ENCODE measurements at places on chromosomes 4 and X.

DNA sequence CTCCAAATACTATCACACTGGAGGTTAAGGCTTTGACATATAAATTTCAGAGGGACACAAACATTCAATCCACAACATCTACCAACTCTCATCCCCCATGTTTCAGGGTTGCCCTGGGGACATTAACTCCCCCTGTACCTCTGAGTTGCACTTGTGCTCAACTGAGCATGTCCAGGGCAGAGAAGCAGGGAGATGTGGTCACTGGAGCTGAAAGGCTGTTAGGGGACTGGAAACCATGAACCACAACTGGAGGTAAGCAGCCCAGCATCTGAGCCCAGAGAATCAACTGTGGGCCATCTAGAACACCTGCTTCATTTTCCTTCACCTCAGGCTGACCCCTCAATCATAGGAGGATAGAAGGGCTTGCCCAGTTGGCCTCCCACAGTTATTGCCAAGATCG, 641.1 kb downstream of the MID1IP1 start:
- no peak for DNase-seq

- no peak for DNase-seq
These were observed 105.9 kb upstream of the SLC7A11 start for GRCh38 chr4:138348055-138348454.

DNA sequence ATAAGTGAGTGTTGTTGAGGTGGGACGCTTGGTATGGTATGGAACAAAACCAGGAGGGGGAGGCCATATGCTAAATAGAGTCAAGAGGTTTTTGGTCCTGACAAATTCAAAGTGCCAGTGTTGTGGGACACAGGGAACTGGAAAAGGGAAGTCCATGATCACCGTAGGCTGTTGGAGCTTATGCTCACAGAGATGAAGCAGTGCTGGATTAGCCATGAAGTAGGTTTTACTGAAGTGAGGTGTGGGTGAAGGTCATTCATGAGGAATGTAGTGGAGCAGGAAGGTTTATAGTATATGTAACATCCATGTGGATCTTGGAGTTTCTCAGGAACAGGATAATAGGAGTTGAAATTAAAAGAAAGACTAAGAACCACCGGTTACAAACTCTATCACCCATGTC, 256.1 kb upstream of the PITX2 start:
- no peak for DNase-seq

GRCh38 chrX:1492421-1493012, 39.8 kb upstream of the ASMTL start:
- no peak for DNase-seq

- DNase-seq: no peak
These were observed 228.2 kb downstream of the FBXW7 start for GRCh38 chr4:152307669-152308068.

DNA sequence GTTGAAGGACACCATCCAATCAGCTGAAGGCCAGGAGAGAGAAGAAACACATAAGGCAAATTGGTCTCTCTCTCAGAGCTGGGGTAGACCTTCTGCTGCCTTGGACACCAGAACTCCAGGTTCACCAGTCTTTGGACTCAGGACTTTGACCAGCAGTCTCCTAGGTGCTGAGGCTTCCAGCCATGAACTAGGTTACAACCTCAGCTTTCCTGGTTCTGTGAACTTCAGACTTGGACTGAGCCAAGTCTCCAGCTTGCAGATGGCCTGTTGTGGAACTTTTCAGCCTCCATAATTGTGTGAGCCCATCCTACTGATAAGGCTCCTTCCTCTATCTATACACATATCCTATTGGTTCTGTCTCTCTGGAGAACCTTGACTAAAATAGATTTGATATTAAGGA, 20.6 kb upstream of the BBS12 start:
- no peak for DNase-seq

- no peak for DNase-seq
These were observed 8.4 kb downstream of the HAND2 start for GRCh38 chr4:173521467-173522159.

- DNase-seq: no peak
These were observed 22.4 kb downstream of the FAT1 start for GRCh38 chr4:186701273-186701672.

DNA sequence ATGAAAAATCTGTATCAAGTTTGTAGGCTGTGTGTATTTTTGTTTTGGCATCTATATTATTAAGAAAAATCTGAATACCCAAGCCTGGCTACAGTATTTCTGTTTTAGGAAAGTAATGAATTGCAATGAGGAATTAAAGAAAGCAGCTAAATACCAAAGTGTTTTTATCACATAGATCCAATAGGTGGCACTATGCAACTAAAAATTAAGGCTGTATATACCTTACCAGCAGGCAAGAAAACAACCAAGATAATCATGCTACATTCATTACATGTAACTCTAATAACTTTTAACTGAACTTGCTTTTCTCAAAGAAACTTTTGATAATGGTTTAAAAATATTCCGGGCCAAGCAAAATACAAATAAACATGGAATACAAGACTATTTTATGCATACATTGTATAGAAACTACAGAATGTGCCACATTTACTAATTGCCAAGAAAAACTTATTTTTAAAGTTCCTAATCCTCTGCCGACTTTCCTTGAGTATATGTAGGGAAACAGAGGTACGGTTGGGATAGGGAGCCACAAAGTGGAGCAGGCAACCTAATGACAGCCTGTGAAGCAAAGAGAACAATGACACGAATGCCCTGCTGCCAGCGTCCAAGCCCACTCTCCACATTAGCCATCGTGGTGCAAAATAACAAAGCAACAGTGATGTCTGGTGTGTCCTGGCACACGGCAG, 63.7 kb downstream of the SEC24D start:
- no peak for DNase-seq

GRCh38 chrX:71111921-71112431, 599 bp upstream of the IL2RG start:
- DNase-seq: no peak

- no peak for DNase-seq
These were observed 240.5 kb downstream of the GRIA3 start for GRCh38 chrX:123424546-123424945.

DNA sequence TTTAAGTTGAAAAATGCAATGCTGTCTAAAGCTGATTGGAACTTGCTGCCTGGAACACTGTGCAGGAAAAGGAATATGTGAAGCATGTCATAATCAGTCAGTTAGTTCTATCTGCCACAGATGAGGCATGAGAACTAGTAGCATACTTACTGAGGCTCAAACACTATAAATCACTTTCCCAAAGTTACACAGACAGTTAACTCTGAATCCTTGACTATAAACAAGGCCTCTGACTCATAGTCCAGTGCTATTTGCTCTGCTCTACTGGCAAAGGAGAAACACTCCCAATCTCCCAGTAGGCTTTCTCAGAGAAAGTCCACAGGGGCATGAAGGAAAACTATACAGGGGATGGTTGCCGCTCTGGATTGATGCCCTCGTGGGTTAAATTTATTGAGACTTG, 2078.4 kb upstream of the TENM3 start:
- DNase-seq: no peak

- DNase-seq: no peak
These were observed 36.2 kb downstream of the KDM5C start for GRCh38 chrX:53188763-53189162.

DNA sequence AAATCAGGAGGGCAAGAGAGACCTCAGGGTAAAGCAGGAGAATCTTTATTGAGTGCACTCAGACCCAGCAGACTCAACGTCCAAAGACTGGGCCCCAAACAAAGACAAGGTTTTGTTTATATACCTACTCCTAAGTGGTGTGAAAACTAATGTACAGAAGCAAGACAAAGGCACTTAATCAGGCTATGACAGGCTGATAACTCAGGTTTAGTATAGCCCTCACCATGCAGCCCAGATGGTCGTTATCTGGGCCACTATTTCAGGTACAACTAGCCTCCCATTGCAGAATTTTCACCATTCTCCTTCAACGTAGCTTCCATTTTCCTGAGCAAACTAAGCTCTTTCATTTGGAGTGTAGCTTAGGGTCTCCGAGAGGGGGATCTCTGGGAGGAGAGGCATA, 36.9 kb downstream of the SULT1E1 start:
- no peak for DNase-seq

GRCh38 chr4:4421356-4421755, 34.5 kb downstream of the NSG1 start:
- no peak for DNase-seq

GRCh38 chr4:41883988-41884734, 51.1 kb upstream of the TMEM33 start:
- no peak for DNase-seq

DNA sequence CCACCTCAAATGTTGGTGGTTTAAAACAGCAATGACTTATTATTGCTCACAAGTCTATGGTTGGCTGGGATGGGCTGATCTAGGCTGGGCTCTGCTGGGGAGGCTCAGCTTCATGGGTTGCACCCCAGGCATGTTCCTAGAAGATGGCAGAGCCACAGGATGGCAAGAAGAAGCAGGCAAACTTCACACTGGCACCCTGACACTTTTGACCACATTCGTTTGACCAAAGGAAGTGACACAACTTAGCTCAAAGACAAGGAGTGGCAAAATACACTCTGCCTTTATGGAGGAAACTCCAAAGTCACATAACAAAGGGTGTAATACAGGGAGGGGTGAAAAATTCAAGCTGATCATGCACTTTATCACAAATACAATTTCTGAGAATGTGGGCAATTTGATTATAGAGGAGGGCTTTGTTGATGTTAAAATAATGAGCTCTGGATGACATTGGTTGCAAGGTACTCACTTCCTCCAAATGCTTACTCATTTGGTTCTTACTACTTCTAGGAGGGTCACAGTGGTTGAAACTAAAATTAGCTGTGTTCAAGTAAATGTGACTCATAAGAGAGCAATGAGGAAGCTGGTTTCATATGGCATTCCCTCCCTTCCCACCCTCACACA, 249.2 kb upstream of the RPS6KA3 start:
- no peak for DNase-seq

All from stimulated activated CD8-positive, alpha-beta memory T cell treated with anti-CD3 and anti-CD28 coated beads, Interleukin-4, amount 100 ng/mL, for 1 hour (primary cell).